ENCODE measurements at places on chromosomes 6 and 20.

GRCh38 chr6:107704347-107705013, 119.6 kb downstream of the SCML4 start:
- no peak for DNase-seq

GRCh38 chr20:23313271-23313670, 37.3 kb upstream of the NXT1 start:
- DNase-seq, result no peak

GRCh38 chr20:32585011-32585585, at the start of gene NOL4L:
NOL4L (minus strand) TSS chr20:32585333; CDS start chr20:32584890, 443 bp downstream.
- DNase-seq, result no peak

- no peak for DNase-seq
Observed at GRCh38 chr6:37942606-37943376, 123.3 kb downstream of the ZFAND3 start.

DNA sequence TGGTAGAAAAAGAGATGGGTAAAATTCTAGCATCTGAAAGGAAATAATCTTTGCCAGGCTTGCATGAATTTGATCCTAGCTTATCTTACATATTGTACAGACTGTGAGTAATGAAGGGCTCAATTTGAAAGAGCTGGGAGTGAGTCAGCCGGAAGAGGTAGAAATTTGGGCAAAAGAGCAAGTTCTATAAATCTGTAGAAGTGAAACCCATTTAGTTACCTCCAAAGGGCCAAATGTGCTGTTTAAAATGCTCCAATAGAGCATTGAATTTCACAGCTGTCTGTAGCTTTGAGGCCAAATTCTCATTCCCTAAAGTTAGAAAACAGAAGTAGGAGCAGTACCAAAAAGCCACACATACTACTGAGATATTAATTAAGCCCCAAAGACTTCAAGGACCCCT, 466.1 kb downstream of the BTBD3 start:
- DNase-seq, result no peak

DNA sequence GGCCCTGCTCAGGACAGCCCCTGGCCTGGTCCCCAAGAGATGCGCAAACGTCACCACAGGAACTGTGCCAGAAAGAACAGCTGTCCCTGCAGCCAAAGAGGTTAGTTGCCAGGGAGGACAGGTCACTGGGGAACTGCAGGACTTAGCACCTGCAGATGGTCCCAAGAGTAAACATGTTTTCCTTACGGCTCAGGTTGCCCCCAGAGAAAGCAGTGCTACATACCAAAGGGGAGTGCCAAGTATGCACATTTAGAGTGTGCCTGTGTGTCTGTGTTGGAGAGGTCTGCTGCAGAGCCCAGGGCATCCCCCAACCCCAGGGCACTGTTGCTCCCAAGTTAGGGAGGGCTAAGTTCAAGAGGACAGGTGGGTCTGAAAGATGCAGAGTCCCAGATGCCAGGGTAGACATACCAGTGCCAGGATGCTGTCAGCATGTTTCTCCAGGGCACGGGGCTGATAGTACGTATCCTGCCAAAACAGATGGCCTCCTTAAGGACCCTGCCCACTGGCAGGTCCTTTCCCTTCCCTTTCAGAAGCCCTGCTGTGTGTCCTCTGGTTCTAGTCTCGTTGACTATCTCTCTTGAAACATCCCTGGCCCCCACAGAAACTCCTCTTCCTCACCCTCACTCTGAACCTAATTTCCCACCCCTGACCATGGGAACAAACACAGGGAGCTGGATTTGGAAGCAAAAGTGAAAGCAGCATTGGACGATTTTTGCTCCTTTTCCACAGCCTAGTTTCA, 1.3 kb downstream of the ABHD16A start:
- DNase-seq, result no peak

DNA sequence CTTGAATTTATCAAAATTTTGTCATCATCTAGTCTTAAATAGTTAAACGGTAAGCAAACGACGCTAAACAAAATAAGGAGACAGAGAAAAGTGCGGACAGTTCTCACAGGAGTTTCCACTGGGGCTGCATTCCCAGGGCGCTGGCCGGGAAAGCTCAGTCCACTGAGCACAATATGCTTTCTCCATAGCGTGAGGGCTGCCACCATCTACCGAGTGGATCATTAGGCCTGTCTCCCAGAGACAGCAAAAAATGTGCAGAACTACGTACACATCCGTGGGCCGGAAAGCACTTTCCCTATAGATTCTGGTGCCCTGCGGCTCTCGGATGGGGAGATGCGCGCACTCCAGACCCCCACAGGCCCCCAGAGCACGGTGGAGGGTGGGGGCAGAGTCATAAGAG, 84.9 kb downstream of the THBS2 start:
- no peak for DNase-seq

DNA sequence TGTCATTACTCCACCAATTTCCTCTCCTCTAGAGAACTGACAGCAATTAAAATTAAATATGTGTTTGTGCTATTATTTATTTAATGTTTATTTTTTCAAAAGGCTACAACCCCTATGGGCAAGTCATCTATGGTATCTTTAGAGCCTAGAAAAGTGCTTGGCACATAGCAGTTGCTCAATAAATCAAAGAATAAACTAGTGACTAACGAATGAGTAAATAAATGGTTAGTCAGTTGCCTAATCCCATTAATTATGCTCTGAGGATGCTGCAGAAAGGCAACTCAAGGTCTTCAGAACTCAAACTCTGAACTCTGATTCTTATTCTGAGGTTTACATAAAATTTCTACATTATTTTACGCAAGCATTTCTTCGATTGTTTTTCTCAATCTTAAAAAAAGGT, 193.0 kb upstream of the TSHZ2 start:
- DNase-seq, result no peak

- DNase-seq, result no peak
Observed at GRCh38 chr20:32445539-32446273, 87.6 kb downstream of the ASXL1 start.

DNA sequence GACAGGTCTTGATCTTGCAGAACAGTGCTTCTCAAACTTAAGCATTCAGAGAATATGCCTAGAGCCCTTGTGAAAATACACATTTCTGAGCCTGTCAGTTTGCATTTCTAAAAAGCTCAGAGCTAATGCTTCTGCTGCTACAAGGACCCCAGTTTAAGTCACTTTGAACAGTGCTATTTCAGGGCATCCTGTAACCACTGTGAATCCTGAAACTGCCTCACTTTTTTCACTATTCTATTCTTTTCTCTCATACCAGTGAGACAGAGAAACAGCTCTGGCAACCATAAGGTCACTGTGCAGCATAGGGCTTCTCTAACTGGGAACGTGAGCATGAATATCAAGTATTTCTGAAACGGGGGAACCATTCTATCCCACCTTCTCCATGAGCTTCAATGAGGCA, 51.2 kb downstream of the LGSN start:
- no peak for DNase-seq

GRCh38 chr20:8981482-8981881, 87.4 kb upstream of the PLCB4 start:
- DNase-seq, result no peak

GRCh38 chr6:151546941-151547659, 53.3 kb downstream of the CCDC170 start:
- no peak for DNase-seq

GRCh38 chr20:50367739-50368375, 142.3 kb upstream of the PTPN1 start:
- DNase-seq, result no peak

DNA sequence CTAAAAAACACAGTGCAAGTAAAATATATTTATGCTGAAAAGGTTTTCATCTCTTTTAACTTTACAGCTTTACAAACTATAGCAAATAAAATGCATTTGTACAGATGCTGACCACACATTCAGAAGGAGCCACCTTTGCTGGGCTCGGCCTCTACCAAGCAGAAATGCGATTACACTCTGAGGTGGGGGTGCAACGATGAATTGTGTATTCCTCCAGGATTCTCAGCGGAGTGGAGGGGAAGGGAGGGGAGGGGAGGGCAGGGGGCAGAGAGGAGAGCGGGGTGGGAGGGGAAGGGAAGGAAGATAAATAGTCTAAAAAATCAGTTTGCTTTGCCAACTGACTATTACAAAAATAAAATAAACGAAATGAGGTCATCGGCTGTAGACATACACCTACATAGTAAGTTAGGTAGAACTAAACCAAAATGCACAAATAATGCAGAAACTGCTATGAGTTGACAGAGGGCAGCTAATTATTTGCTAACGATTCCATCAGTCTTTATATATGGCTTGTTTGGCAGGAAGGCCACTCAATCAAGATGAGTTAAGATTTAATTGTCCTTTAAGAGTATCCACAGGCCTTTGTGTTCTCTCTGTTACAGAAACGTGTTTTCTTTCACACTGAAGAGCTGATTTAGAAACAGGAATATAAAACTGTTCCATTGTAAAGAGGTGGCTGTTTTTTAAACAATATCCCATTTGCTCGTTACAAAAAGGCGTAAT, 90.1 kb downstream of the TAF4 start:
- DNase-seq, result no peak

DNA sequence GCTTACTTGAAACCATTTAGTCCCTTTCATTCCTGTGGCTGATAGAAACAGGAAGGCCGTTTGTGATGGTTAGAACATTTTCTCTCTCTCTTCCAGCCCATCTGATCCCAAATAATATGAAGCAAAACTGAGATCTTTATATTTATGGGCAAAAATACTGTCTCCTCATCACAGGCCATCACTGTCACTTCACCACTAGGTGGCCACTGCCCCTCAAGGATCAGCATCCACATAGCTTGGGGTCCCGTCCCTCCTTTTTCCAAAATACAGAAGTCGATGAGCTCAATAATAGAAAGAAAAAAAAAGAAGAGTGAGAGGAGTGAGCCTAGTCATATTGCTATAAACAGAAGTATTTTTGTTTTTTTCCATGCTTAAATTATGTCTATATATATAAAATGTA, 46.4 kb upstream of the LAMP5 start:
- no peak for DNase-seq

- DNase-seq, result no peak
Observed at GRCh38 chr6:48743738-48744137, 632.7 kb upstream of the PTCHD4 start.

- no peak for DNase-seq
Observed at GRCh38 chr6:56868687-56869086, 86.2 kb upstream of the BEND6 start.

DNA sequence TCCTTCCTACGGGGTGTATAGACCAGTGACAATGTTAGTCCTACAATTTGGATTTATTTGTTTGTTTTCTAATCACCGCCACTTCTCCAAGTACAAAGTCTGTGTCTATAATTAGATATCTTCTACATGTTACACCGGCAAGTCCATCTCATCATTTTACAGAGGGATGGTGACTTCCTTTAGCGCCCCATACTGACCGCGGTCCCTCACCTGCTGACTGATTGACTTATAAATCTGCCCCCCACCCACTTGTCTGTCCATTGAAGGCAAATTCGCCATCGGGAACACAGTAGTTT, 8.9 kb upstream of the NR2E1 start:
- no peak for DNase-seq
